Islet precursor cell (in vitro differentiated cells): ENCODE measurements at places on chromosomes 2 and 18.

DNA sequence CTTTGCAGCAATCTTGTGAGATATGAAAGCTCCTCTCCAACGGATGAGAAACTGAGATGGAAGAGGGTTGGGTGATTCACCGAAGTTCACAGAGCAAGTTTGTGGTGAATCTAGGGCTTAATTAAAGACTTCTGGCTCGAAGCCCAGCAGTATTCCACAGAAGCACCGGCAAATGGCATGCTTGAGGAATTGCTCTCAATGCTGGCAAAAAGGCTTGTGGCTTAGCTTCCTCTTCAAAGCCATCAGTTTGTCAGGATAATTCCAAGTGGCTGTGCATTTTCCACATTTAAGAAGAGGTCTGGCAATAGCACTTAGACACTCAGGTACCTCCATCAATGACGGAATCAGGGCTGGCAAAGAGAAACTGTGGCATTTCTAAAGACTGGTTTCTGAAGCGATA lies 98.7 kb upstream of the SLC66A3 start:
- DNase-seq: no peak

- DNase-seq: no peak
Observed at GRCh38 chr2:12928775-12929401, 212.2 kb downstream of the TRIB2 start.

GRCh38 chr2:109719871-109720270 lies 74.2 kb upstream of the RGPD5 start:
- DNase-seq: no peak

DNA sequence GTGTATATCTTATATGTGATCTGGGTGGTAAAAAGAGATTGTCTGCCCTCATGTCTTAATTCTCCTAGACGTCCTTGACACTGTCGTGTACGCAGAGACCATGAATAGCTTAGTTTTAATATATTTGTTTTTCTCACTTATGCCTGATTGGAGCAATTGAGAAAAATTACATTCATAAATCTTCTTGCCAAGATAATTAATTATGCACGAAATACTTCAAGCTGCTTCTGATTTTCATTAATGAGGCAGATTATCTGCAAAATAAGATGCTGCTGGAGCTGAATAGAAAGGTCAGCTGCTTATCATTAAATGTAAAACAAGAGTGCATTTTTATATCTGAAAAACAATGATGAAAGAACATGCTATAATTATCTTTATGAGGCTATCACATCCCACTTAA lies 95.9 kb downstream of the CCDC141 start:
- DNase-seq: no peak

- DNase-seq: no peak
Observed at GRCh38 chr18:13019301-13019700, 28.1 kb downstream of the CEP192 start.

- no peak for DNase-seq
Observed at GRCh38 chr18:74422541-74422940, 34.6 kb downstream of the DIPK1C start.

DNA sequence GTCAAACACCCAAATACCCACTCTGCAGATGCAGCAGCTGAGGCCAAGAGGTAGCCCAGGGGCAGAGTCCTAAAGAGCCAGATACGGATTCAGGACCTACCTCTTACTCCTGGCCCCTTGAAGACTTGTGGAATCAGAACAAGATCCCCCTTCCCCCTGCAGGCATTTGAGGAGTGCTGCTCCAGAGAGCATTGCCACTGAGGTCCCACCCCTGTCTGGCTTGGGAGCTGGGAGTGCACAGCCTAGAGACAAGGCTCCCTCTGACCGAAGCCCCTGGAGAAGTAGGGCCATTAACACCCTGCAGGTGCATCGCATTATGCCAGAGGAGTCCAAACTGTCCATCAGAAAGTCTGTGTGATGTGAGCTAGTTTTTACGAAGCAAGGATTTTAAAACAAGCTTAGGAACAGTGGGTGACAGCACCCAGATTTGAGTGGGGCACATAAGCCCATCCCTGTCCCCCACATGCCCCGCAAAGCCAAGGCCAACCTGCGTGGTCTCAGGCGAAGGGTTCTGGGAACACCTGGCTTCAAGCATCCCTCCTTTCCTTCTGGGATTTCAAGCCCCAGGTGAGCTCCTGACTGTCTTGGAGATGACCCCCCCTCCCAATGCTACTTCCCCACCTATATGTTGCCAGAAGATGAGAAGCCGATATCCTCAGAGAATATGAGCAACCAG lies 48.4 kb downstream of the MTERF4 start:
- no peak for DNase-seq

- no peak for DNase-seq
Observed at GRCh38 chr2:7835693-7836680, 845.9 kb upstream of the ID2 start.

- no peak for DNase-seq
Observed at GRCh38 chr2:210443527-210443926, 33.0 kb downstream of the LANCL1 start.

GRCh38 chr18:54263904-54264336 lies 5.4 kb upstream of the POLI start:
- DNase-seq: no peak

- no peak for DNase-seq
Observed at GRCh38 chr18:49560277-49560623, 1.6 kb upstream of the LIPG start.

DNA sequence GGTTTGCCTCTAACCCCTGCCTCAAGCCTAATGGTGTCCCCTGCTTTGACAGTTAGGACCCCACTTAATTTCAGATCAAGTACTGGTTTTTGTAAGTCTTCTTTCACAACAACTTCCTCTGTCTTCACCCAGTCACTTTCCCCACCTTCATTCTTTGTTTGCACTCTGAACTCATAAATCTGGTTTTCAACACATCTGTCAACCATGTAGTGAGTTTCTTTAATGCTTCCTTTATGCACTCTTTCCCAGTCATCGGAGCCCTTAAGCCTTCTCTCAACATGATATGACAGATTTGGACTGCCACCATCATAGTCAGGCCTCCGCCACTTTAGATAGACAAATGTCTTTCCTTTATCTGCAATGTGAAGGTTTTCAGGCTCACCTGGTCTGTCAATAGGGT lies 109.1 kb downstream of the PLEKHA3 start:
- no peak for DNase-seq

DNA sequence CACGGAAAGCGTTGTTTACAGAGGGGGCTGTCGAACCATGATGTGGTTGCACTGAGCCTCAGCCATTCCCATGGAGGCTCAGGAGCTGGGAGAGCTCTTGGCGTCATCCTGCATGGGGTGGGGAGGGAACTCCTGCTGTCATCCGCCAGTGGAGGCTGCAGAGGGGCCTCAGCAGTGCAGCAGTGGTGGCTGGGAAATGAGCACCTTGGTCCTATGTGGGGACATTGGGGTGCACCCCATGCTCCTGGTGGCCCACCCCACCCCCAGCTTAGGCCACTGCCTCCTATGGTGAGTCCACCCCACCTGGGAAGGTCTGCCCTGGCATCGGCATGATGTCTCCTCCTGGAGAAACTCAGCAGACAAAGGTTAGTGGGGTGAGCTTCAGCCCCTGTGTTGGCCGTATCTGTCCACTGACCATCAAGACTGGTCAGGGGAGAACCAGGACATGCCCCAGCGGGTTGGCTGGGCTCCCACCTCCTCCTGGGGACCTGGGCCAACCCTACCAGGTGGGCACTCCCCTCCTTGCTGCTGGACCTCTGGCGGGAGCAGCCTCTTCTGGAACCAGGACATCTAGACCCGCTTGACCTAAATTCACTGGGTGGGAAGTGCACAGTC lies 67.8 kb upstream of the HDAC4 start:
- DNase-seq: peak; percentile 38

DNA sequence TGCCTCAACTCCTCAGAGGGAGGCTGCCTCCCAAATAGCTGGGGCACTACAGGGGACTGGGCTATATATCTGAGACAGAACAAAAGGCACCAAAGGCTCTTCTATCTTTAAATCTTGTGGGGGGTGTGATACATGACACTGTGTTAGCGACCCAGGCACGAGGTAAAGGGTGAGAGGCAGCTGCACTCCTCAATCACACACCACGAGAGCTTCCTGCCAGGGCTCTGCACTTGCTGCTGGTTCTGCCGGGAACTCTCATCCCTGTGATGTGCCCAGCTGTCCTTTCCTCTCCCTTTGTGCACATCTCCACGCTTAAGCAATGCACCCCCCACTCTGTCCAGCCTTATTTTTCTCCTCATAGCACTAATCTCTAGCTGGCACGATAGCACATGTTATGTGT lies 32.4 kb downstream of the NPC1 start:
- no peak for DNase-seq

GRCh38 chr2:143907801-143908200 lies 612.1 kb downstream of the ZEB2 start:
- no peak for DNase-seq

GRCh38 chr18:22846697-22847096 lies 86.4 kb upstream of the RBBP8 start:
- DNase-seq: no peak

- peak; percentile 37 for DNase-seq
Observed at GRCh38 chr2:240995041-240996021, 3.1 kb upstream of the SNED1 start.

- peak; percentile 85 for DNase-seq
Observed at GRCh38 chr2:26709323-26710110, 17.0 kb downstream of the KCNK3 start.

GRCh38 chr2:234919711-234920110 lies 32.1 kb upstream of the SH3BP4 start:
- DNase-seq: no peak

GRCh38 chr18:61653823-61654551 lies 238.8 kb downstream of the RNF152 start:
- DNase-seq: no peak

DNA sequence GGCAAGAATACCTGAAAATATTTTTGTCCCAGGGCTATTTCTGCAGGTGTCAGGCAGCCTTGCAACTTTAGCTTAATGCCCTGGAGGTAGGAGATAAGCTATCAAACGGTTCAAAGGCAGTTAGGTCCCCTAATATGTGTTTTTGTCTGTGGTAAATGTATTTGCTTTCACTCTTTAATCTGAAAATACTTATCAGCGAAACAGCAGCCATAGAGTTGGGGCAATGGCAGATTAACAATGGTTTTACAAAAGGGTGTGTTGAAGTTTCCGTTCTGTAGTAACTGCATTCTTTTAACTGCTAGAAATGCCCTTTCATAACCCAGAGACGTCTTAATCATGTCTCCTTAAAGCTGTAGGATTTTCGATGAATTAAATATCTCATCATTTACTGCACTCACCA lies 265.0 kb upstream of the TRIB2 start:
- DNase-seq: no peak

DNA sequence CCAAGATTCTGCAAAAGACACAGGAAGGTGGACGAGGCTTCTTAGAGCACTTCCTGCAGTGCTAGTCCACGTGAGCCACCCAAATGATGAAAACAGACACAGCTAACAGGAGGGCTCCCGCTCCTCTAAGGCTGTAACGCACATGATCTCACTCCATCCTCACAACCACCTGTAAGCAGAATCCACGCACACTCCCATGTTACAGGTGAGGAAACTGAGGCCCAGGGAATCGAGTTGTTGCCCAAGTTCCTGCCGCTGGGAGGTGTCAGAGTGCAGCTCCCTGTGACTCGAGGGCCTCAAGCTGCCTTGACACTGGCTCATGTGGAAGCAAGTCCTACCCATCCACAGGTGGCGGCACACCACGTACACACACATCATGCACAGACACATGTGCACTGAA lies 4.4 kb downstream of the DNMT3A start:
- no peak for DNase-seq

DNA sequence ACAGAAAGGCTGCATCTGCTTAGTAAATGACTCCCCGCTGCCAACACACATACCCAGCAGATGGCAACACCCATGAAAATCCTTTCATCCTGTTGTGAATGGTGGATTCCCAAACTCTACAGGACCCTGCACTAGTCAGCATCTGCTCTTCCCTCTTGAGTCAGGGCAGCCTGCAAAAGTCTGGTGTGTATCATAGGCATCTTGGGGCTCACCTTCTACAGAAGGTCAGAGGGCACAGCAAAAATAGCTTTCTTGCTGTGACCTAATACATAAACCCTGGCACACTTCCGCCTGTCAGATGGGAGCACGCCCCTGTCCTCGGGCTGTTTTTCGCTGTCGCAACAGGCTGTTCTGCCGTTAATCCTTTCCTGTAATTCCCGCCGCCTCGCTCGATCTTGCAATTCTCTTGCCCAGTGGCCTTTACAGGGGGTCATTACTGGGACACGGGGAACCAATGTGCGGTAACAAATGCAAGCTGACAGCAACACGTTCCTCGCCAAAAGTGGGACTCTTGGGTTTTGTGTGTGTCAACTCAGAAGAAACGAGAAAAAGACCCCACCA lies 19.9 kb upstream of the SCYGR1 start:
- DNase-seq: no peak

- no peak for DNase-seq
Observed at GRCh38 chr2:49123600-49123999, 30.7 kb downstream of the FSHR start.

DNA sequence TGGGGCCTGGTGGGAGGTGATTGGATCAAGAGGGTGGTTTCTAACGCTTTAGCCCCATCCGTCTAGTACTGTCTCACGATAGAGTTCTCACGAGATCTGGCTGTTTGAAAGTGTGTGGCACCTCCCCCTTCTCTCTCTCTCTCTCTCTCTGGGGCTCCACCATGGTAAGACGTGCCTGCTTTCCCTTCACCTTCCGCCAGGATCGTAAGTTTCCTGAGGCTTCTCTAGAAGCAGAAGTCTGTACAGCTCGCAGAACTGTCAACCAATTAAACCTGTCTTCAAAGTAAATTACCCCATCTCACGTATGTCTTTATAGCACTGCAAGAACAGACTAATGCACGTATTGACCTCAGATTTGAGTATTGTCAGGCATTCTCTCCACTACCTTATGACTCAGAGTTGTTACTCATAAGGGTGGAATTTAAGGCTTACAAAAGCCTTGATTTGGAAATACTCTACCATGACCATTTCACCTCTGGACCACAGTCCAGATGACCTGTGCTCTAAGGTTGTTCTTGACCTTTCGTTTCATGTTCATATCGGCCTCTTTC lies 99.5 kb upstream of the AGAP1 start:
- DNase-seq: peak; percentile 64

DNA sequence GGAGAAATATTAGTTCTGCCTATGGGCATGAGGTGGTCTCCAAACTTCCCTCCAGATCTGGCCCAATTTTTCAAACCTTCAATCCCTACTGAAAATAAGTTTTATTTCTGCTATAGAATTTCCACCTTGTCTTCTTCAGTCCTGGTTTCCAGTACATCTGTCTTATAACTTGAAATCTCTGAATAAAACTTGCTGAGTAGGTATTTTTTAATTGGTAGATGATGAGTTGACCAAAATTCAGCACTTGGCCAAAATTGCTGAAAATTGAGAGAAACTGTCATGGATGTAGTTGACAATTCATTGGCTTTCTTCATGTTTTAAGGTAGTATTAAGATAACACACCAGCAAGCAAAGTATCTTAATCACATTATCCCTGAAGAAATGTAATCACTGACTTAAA lies 206.2 kb downstream of the PARD3B start:
- no peak for DNase-seq
